ENCODE measurements at places on chromosomes 5 and 9.

DNA sequence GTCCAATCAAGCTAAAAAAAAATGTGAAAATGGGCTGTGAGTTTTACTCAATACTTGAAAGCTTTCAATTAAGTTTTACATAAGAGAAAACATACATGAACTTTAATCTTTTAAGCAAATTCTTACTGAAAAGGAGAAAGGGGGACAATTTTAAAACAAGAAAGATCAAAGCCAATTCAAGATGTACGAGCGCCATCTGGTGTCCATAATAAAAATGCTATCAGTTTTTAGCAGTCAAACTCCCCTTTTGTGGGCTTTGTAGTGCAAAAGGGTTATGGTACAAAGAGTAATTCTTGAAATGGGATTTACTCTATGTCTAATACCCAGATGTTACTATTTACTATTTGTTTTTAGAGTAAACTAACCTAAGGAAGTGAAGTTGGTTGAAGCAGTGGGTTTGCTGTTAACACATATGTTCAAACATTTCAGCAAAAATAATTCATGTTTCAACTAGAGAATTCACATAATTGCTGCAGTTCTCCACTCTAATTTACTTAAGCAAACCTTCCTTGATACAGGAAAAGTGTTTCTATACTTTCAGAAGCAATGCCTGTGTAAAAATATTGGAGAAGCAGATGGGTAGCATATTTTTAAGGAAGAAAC is 228.2 kb upstream of the TYRP1 start:
- DNase-seq: no peak

- DNase-seq: peak; percentile 31
Observed at GRCh38 chr9:86424251-86424891, 70.2 kb upstream of the TUT7 start.

GRCh38 chr5:124961521-124961920 is 215.1 kb upstream of the ZNF608 start:
- DNase-seq: no peak

- no peak for DNase-seq
Observed at GRCh38 chr9:137899551-137900360, 22.2 kb downstream of the CACNA1B start.

- DNase-seq: no peak
Observed at GRCh38 chr9:93697352-93698139, 121.2 kb downstream of the PHF2 start.

- DNase-seq: no peak
Observed at GRCh38 chr9:137678202-137678601, 59.4 kb downstream of the EHMT1 start.
